ENCODE measurements at places on chromosomes 6 and 20. TPM values are rescaled to one million over a fixed set of nuclear protein-coding genes. Genes with fewer than 3 reads are reported as not detected.

Gene LEMD2
- 53.0 TPM for polyA plus RNA-seq

Gene BMP6
- 2.0 TPM for polyA plus RNA-seq

Gene RBM38
- polyA plus RNA-seq = 14.8 TPM

Gene NFS1
- polyA plus RNA-seq = 39.2 TPM

Gene DAAM2
- 12.9 TPM for polyA plus RNA-seq

Gene SAPCD1
- polyA plus RNA-seq = 15.5 TPM

Gene AGER
- polyA plus RNA-seq = 12.1 TPM

Gene GMPR
- 14.1 TPM for polyA plus RNA-seq

Gene PRSS16
- 17.1 TPM for polyA plus RNA-seq

Gene IFNGR1
- polyA plus RNA-seq = 109 TPM

Gene TRAPPC3L
- 0.12 TPM for polyA plus RNA-seq

Gene COQ3
- polyA plus RNA-seq = 13.1 TPM

Gene LGSN
- polyA plus RNA-seq = not detected

Gene ELOVL5
- 37.0 TPM for polyA plus RNA-seq

Gene ARHGAP40
- polyA plus RNA-seq = not detected

Gene PAK5
- not detected for polyA plus RNA-seq

Gene LY6G5B
- polyA plus RNA-seq = 3.8 TPM

Gene MOCS1
- 11.9 TPM for polyA plus RNA-seq

Data from small intestine (tissue), 16 donors.